ENCODE measurements at places on chromosomes 2 and 18.

DNA sequence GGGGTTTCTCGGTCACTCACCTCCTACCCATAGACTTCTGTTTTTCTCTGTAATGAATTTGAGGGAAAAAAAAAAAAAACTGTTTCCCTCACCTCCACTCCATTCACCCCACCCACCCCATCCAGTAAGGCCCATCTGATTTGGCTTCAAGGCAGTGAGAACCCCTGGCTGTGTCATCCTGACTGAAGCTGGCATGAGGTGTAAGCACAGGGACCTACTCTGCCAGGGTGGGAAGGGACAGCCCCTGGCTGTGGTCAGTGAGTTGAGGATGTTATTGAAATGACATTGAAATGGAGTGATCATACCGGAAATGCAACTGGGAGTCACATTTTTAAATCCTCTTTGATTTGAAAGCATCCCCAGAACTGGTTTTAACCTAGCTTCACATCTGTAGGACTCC, 19.1 kb upstream of the BCL2L11 start:
- no peak for DNase-seq

GRCh38 chr2:117760916-117761315, 53.6 kb upstream of the DDX18 start:
- no peak for DNase-seq

DNA sequence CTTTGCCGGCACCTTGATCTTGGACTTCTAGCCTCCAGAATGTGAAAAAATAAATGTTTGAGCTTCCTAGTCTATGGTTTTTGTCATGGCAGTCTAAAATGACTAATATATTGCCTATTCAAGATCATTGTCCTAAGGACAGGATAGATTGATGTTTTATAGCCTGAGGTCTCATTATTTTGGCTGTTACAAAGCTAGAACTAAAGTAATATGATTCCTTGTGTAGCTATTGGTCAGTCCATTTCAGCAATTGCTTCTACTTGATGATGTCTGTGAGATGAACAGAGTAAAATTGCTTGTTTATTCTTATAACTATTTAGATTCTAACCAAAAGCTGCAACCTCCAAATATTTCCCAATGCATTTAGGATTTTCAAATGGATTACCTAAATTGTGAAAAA, 145.0 kb downstream of the HRH4 start:
- no peak for DNase-seq

GRCh38 chr2:172079838-172080640, 5.3 kb upstream of the DLX1 start:
- no peak for DNase-seq

GRCh38 chr18:29074147-29074546, 897.2 kb upstream of the CDH2 start:
- no peak for DNase-seq

GRCh38 chr2:165112133-165112573, 91.7 kb downstream of the SCN3A start:
- no peak for DNase-seq

- no peak for DNase-seq
Measured at GRCh38 chr2:149739883-149740265, 152.3 kb upstream of the MMADHC start.

DNA sequence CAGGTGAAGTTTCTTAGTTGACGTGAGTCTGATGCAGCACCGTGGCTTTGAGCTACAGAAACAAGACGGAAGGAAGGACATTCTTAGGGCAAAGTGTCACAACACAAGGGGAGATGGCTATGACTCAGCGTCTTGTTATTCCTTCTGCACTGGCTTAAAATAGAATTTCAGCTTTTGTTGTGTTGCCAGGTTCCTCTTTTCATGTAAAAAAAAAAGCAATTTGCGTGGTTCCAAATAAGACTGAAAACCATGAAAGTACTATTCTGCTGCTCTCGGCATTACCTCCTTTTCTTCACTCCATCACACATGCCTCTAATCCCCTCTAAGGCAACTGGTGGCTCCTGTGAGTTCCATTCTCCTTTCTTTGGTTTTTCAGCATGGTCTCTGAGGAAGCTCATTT, 150.1 kb downstream of the ANTXR1 start:
- DNase-seq = no peak

Data from activated naive CD8-positive, alpha-beta T cell treated with anti-CD3 and anti-CD28 coated beads, Interleukin-2, amount 50 U/mL, for 16 hours (primary cell).